Stimulated activated CD8-positive, alpha-beta memory T cell treated with anti-CD3 and anti-CD28 coated beads, Interleukin-4, amount 100 ng/mL, for 1 hour (primary cell): ENCODE measurements at places on chromosomes 5 and 9.

DNA sequence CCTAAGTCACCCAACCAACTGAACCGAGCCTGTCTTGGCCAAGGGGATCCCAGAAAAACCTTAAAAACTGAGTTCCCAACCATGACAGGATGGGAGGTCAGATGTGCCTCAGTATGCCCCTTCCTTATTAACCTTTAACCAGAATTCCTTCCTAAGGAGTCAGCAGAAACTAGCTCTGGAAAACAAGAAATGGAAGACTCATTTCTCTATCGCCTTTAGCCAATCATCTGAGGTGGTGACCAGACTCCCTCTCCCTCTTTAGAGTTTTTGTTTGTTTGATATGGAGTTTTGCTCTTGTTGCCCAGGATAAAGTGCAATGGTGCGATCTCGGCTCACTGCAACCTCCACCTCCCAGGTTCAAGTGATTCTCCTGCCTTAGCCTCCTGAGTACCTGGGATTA lies 37.5 kb downstream of the SLC28A3 start:
- DNase-seq, result no peak

DNA sequence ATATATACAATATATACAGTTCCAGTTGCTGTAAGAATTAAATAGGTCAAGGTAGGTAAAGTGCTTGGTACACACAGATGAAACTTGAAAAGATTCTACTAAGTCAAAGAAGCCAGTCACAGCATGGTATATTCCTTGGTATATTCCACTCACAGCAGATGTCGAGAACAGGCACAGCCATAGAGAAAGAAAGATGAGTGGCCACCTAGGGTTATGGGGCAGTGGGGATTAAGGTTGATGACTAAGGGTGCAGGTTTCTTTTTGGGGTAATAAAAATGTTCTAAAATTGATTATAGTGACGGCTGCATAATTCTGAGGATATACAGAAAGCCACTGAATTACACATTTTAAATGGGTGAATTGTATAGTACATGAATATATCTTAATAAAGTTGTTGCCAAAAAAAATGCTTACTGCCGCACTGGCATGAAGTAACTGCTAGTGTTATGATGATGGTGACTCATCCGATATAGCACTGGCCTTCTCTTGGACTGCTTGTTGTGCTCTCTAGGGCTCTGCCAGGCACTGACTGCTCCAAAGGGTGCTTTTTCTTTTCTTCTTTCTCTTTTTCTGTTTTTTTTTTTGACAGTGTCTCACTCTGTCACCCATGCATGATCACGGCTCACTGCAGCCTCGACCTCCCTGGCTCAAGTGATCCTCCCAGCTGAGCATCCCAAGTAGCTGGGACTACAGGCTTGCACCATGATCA lies 23.5 kb downstream of the TBC1D2 start:
- DNase-seq, result no peak

- DNase-seq, result no peak
Measured at GRCh38 chr9:21779397-21779796, 23.0 kb upstream of the MTAP start.

- DNase-seq, result no peak
Measured at GRCh38 chr5:172005708-172006320, 624 bp downstream of the FBXW11 start.

DNA sequence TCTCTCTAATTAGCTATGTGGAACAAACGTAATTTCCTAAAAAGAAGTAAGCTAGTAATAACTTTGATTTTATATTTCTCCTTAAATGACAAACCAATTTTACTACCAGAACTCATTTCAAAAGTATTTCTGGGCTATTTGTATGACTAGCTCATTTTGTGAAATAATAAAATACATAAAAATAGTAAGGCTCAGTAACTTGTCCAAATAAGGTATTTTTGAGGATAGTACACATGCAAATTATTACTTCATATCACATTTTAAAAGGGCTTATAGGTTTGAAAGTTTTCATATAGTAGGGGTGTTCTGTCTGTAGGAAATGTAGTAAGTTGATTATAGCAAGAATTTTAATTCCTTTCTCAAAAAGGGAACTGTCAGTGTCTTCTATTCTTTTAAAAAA lies 26.5 kb downstream of the C9orf85 start:
- DNase-seq, result no peak

GRCh38 chr5:22560147-22560546 lies 293.0 kb downstream of the CDH12 start:
- DNase-seq, result no peak

- DNase-seq, result no peak
Measured at GRCh38 chr5:57202811-57203210, 29.0 kb downstream of the GPBP1 start.

GRCh38 chr5:17978954-17979353 lies 344.7 kb downstream of the TAF11L14 start:
- DNase-seq, result no peak

- no peak for DNase-seq
Measured at GRCh38 chr5:58239045-58239444, 220.8 kb downstream of the PLK2 start.

- no peak for DNase-seq
Measured at GRCh38 chr5:134537297-134537696, 11.8 kb downstream of the JADE2 start.

- no peak for DNase-seq
Measured at GRCh38 chr9:134966697-134967546, 49.2 kb upstream of the FCN1 start.

- DNase-seq, result no peak
Measured at GRCh38 chr5:75536694-75537360, 25.1 kb downstream of the POLK start.

DNA sequence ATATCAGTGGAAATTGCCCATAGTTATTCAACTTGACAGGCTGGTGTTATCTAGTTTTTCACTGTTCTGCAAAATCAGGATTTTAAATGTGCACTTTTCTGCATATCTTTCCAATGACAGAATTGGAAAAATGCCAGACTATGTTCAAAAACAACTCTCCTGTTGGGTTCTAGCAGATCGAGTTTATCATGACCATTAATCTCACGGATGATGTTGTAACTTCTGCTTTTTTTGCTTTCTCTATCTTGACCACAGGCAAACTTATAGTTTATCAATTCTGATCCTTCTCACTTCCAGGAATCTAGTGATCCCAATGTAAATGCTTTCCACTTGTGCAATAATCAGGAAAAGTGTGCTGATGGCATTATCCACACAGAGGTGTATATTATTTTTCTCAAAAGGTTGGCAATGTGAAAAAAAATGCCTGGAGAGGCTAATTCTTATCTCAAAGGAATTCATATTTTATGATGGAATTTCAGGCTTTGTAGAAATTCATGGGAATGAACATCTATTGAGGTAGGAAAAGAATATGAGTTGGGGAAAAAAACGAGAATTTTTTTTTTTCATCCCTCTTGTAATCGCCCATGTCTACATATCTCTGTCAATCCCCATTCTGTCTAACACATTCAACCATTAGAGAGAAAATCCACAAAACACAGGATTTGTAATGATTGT lies 73.6 kb upstream of the DAB2 start:
- no peak for DNase-seq

DNA sequence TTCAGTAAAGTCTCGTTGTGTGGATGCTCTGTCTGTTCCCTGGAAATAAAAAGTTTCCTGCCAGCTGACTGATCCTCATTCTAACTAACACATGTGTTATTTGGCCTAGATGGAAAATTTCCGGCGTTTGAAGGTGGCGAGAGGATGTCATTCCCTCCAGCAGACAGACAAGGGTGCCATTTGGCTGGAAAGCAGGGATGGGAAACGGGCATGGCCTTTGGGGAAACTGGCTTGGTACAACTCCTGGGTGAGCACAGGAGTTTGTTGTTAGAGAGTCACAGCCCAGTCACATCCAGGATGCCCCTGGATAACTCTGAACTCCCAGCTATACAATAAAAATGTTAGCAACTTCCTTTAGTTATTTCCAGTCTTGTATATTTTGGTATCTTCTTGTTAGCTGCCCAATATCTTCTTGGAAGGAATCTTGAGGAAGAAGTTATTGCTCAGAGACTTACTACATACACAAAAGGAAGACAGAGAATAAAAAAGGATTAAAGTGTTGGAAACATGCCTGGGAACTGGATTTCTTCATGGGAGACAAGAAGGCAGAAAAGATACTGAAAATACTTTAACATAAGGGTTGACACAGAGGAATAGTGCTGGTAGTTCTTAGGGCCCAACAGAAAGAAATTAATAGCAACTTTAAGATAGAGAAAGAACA lies 41.9 kb downstream of the TEK start:
- DNase-seq, result no peak

- DNase-seq, result no peak
Measured at GRCh38 chr5:146025114-146025680, 80.2 kb downstream of the PLAC8L1 start.

DNA sequence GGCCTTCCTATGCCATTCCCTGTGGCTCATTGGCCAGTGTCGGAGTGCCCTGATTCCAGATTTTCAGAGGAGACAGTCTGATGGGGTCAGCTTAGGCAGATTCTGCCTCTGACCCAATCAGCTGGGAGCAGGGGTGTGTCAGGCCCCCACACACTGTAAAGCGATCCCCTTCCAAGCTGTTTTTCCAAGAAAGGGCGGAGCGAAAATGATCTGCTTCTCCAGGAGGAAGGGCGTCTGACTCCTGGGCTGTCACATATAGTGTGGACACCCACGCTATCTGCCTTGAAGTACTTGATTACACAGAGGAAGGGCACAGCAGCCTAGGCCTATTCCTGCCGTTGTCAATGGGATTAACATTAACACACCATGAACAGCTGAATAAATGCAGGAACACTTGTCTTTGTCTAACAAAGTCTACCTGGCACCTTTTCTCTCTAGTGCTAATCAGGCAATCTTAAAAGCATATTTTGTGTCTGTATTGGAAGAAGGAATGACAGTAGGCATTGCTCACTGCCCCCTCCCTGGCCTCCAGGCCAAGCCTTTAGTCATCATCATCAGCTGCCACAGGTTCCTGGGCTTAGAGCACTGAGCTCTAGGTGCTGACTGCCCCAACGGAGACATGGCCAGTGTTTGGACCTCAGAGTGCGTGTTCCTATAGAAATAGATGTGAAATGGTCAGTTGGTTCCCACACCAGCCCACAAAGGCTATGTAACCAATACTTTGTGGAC lies 218.7 kb downstream of the MELK start:
- DNase-seq, result no peak

GRCh38 chr9:115378758-115379157 lies 260.8 kb upstream of the TNC start:
- DNase-seq, result no peak

DNA sequence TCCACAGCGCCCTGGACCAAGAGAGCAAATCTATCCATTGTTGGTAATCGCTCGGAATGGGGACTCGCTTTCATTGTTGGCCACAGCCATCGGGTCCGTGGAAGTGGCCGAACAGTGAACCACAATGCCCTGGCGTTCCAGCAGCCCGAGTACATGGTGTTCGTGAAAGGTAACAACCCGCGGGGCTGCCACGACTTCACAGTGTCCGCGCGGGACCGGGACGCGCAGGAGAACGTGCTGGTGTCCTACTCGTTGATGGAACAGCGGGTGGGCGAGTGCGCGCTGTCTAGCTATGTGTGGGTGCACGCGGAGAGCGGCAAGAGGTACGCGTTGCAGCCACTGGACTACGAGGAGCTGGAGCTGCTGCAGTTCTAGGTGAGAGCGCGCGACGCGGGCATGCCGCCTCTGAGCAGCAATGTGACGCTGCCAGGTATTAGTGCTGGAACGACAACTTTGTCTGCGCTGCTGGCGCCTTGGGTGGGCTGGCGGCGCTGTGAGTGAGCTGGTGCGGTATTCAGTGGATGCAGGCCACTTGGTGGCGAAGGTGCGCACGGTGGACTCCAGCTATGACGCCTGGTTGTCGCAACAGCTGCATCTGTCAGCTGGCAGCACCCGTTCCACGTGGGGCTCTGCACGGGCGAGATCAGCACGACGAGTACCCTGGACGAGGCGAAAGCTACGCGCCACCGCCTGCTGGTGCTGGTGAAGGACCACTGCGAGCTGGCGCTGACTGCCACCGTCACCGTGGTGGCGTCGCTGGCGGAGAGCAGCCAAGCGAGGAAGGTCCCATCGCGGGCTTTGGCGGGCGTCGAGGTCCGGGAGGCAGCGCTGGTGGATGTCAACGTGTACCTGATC lies 6.1 kb upstream of the PCDHA11 start:
- DNase-seq, result no peak

DNA sequence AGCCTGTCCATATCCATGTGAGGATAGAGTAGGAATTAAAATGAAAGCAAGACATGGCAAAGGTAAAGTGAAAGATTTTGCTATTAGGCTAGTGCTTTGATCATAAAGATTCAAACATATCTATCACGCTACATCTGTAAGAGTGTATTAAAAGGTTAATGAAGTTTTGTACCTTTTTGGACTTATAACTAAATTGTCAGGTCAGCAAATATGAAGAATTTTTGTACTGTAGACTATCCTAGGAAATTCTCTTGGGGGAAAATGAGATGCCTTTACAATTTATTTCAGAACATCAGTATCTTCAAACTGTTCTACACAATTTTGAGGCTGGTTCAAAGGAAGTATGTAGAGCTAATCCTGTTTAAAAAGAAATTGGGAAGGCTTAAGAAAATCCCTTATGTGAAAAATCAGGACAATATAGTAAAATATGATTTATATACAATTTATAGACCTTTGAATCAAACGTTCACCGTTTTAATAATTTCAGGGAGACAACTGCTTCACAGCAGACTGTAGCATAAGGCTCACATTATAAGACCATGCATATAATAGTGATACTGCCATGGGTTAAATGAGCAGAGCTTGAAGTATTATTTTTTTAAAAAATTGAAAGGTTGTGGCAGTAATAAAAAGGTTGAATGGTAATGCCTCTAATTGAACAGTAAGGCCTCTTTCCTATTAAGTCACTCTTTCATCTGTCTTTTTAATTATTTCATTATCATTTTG lies 639.5 kb upstream of the ARRDC3 start:
- no peak for DNase-seq

GRCh38 chr5:145362266-145362665 lies 472.9 kb downstream of the PRELID2 start:
- DNase-seq, result no peak

DNA sequence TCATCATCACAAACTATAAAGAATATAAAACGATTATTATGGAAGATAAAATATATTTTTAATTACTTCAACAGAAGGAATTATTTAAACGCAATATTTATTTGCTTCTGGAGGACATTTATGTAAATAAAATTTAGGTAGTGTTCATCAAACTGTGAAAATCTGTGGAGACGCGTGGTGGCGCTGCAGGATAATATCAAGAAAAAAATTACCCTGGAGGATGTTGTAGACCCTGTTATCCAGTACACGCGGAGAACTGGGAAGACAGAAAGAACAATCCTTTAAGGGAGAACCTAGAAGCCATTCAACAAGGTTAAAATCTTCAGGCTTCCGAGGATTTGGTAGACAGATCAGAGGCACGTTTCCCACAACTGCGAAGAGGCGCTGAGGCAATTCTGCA lies at the start of gene PCDHB12:
Gene PCDHB12, plus strand, starts transcription at position 242 of the 400 bp plus-strand sequence. CDS start 189 bp downstream, outside the sequence.
- DNase-seq, result no peak

DNA sequence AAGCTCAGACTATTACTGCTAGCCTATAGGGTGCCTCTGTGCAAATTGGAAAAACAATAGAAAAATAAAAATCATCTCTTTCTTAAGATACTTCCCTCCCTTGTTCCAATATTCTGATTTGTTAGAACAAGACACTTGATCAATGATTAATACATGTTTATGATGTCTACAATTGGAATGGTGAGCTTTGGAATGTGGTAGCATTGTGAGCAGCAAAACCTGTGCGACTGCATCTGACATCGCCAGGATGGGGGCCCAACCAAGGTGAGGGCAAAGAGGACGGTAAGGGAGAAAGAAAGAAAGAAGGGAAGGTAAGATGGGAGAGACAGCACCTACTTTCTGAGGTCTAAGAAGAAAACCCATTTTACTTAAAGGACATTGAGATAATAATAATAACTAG lies 183.0 kb upstream of the TRIM32 start:
- DNase-seq, result no peak
